ENCODE measurements at places on chromosomes 12 and 14.

- DNase-seq, result no peak
Observed at GRCh38 chr14:21063479-21063878, 5.9 kb downstream of the RNASE8 start.

- no peak for DNase-seq
Observed at GRCh38 chr14:52078095-52078531, 9.3 kb upstream of the NID2 start.

GRCh38 chr12:41074473-41074769, 113.7 kb upstream of the PDZRN4 start:
- no peak for DNase-seq

DNA sequence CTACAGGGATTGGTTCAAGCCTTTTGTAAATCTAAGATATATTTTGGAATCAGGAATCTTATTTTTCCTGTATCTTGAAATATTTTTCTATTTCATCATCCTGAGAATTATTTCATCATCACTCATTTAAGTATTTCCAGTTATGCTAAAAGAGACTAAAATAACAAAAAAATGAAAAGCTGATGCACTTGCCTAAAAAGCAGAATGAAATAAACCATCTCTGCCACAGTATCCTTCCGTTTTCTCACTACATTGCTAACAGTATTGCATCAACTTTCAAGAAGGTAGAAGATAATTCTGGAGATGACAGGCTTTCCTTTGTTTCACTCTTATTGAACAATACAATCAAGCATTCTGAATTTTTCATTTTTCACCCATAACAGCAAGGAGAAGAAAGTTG, 31.1 kb upstream of the EIF5 start:
- DNase-seq, result no peak

Measured in putamen (tissue), 1 donor.